ENCODE measurements at places on chromosomes 2 and 18.

DNA sequence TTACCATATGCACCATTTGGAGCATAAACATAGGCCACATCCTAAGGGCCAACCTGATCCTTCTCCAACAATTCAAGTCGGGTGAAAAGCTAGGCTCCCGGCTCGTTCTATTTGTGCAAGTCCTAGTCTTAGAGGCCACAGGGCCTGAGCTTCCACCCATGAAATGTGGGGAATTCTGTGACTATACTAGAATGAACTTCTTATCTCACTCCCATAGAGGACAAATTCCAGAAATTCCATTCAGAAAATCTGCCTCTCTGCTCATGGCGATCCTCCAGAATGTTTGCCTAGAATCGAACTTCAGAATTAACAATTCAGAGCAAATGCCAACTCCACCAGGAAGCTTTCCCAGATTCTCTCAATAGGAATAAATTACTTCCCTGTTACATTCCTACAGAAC is 187.9 kb downstream of the BCL11A start:
- peak; percentile 49 for DNase-seq

GRCh38 chr2:168662651-168663208 is 139.7 kb upstream of the NOSTRIN start:
- no peak for DNase-seq

DNA sequence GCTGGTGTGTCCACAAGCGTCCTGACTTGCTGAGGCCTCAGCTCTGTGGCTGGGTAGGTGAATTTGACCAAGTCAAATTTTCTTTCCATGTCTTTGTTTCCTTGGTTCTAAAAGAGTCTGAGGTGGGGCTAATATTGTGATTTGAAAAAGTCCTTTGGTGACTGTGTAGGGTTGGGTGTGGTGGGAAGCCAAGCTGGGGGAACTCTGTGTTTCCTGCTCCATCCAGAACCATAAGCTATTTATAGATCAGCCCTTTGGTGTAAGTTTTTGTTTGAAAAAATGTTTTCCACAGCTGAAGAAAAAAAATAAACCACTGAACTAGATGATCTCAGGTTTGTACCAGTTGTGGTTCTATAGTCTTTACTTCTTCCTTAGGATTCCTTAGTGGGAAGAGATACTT is 462.7 kb downstream of the TGIF1 start:
- no peak for DNase-seq

- DNase-seq = no peak
Observed at GRCh38 chr2:64391940-64392339, 62.0 kb upstream of the LGALSL start.

DNA sequence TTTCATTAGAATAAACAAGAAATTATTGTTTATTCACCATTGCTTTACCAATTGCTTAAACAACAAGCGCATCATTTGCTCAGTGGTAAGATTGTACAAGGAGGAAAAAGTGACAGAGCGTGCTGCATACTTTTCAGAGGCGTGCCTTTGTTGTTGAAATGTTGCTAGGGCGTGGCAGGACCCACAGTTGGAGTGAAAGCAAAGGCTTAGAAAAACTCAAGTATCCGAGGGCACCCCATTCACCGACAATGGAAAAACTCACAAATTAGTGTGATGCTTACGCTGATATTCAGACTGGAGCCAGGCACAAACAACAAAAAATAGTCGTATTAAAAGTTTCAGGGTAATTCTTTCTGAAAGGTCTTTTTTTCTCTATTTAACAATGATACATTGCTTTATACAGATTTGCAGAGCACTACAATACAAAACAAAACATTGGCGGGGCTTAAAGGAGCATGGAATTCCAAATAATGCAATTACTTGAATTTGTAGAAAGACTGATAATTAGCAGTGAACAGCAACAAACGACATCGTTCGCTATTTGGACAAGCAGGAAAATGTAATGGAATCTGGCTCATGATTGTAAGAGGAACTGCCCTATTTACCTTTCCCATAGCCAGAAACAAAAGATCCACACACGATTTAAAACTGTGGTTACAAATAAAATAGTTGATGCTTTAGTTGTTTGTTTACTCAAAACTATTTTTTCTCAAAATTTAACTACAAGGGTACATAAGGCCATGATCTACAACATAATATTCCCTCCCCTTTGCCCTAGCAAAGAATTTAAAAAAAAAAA is 37.8 kb upstream of the RTTN start:
- DNase-seq = no peak

- DNase-seq = no peak
Observed at GRCh38 chr2:231174211-231174651, 24.2 kb upstream of the ARMC9 start.

DNA sequence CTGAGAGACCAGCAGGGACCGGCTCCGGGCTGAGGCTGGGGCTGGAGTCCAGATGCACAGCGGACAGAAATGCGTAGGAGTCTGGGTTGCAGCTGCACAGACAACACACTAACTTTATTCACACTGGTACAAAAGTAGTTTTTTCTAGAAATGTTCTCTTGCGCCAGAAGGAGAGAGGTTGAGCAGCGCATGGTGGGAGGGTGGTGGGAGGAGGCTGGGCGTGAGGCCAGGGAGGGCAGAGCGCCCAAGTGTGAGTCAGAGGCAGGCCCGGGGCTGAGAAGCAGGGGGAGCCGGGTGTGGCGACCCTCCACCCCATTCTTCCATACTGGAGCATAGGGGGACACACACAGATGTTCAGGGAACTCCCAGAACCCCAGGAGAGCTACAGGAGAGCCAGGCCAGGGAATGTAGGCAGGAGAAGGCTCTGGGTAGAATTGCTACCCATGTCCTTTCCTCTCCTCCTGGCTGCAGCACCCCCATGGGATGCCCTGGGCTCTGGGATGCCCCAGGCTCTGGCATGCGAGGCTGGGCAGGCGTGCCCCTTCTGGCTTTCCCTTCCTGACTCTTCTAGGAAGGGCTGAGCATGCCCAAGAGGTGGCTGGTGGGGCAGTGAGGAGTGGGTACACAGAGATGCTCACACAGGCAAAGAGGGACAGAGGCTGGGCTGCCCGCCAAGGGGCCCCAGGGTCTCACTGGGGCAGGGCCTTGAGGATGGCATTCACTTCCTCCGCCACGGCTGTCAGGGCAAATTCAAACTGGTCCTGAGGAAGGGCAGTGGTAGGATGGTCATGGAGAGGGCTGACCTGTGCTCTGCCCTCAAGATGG is 10.6 kb downstream of the DNAJB2 start:
- DNase-seq = peak; percentile 79

DNA sequence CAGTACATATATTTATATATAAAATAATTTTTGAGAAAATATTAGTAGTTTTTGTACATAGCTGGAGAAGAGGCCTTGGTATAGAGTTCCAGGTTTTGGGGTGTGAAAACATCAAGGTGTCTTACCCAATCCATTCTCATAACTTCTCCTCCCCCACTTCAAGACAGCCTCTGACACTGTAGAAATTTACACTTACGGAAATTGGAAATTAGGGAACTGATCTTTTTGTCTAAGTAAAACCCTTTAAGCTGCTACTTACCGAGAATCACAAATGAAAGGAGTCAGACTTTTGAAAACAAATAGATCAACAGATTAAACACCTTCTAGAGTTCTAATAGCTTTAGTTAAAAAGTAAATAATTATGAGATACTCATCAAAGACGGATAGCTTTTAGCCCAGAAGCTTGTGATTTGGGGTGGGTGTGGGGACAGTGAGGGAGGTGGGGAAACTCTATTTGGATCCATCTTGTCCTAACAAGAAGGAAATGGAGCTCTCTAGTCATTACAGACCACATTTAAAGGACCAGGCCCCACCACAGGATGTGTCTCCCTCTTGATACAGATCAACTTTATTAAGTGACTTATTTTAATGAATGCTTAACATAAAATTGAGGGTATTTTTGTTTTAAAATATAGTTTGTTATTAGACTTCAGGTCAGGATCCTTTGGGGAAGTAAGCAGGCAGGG is 11.1 kb upstream of the FBXO11 start:
- no peak for DNase-seq

DNA sequence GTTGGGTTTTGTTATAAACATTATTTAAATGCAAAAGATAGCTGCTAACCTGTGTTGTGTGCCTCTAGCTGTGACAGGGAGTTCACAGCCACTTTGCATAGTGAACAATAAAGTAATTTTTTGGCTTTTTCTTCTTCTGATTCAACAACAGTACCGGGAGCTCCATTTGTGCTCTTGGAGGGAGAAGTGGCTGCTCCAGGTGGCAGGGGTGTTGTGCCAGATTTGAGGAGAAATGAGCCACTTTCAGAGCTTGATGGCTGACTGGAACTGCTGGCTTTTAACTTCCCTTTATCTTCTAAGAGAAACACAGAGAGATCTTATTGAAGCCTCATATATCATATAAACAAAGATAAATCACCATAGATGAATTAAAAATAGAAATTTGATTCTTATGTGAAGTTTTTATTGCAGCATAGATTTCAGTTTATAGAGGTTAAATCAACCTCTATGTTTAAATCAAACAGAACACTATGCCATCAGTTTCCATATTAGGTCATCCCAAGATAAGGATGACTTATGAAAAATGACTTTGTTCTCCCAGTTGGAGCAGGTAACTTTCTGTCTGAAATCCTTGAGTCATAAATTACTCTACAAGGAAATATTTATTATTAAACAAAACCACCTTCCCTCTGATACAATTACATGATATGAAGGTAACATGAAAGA is 182.0 kb upstream of the SESTD1 start:
- DNase-seq = no peak

DNA sequence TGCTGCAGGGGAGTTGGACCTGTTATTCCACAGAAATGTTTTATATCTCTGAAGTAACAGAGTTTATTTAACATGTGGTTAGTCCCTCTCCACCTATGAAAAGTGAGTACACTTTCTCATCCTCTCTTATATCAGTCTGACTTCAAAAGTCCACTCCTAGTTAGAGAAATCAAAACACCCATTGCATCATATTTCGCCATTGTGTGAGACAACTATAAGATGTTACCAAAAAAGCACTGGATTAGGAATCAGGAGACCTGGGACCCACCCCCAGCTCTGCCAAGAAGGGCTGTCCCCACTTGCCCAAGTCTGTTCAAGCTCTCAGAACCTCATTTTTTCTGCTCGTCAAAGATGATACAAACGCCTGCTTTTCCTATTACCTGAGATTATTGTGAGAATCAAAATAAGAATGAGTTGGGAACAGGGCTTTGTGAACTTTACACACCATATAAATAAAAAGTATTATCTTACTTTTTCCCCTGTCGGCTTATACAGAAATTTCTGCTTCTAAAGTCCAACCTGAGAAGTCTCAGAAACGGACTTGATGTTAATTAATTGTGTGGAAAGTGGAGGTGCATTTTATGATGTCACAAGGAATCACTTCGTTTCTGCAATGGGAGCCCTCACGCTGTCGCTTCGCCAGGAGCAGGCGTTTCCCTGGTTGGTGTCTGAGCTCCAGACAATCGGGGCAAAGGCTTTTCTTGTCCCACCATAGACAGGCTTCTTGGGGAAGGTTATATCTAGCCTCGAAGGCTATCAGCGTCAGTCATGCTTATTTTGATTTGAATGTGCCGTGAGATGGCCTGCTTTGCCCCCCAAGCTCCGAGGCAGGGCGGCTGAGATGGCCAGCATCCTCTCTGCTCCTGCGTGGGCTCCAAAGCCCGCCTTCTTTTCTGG is 89.6 kb upstream of the ZNF516 start:
- no peak for DNase-seq

- DNase-seq = no peak
Observed at GRCh38 chr2:231124838-231125568, at the start of gene HTR2B. HTR2B (minus strand) TSS chr2:231125042; CDS start chr2:231123764, 1,278 bp downstream.

DNA sequence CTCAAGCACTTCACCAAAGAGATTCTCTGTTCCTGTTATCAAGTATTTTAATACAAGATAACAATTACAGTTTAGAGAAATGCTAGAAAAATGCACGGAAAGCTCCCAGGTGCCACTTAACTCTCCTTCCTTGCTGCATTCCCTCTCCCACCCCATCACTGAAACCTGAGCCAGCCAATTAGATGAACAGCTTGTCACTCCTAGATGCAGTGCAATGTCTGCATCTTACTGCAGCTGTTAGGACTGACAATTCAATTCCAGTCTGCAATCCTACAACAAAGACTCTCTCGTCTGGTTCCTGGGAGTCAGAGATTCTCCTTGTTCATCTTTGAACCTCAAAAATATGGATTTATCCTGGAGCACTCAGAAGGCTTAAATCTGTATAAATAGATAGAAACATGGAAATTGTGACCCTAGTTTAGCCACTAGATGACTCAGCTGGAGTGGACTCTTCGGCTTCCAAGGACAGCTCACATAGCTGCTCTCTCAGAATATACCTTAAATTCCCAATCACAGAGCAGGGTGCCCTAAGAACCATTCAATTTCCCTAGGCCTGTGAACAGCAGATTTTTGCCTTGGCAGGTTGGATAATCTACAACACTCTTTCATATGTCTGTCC is 311.1 kb downstream of the NRXN1 start:
- no peak for DNase-seq

- no peak for DNase-seq
Observed at GRCh38 chr2:135186054-135186453, 134.0 kb downstream of the RAB3GAP1 start.

GRCh38 chr2:10022041-10022421 is 21.3 kb upstream of the KLF11 start:
- no peak for DNase-seq

GRCh38 chr18:23879126-23879525 is 135.4 kb upstream of the TTC39C start:
- DNase-seq = no peak

DNA sequence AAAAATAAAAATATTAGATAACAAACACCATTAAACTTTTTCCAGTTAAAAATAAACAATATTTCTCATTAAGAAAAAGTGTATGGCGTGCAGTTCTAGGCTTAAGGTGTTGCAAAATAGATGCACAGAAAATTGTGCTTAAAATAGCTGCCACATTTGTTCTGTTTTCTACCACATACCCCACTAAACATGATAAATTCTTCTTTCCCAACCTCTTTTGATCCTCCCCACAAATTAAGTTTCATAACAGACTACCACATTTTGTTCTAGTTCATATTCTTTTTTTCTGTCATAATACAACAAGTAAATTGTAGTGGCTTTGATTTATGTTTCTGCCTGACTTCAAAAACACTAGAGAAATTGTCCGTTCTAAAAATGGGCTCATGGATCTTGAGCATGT is 64.5 kb downstream of the ARHGAP28 start:
- no peak for DNase-seq

DNA sequence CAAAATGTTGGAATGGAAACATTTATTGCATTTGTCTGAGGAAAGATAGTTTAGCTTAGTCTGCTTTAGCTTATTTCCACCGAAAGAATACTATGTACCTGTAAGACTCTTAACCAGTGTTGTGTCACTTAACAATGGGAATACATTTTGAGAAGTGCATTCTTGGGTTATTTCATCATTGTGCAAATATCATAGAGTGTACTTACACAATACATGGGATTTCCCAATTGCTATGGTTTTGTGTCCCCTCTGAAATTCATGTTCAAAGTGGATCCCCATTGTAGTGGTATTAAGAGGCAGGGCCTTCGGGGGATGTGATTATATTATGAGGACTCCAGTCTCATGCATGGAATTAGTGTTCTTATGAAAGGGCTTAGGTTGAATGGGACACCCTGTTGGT is 249.4 kb upstream of the UBE2E3 start:
- no peak for DNase-seq

DNA sequence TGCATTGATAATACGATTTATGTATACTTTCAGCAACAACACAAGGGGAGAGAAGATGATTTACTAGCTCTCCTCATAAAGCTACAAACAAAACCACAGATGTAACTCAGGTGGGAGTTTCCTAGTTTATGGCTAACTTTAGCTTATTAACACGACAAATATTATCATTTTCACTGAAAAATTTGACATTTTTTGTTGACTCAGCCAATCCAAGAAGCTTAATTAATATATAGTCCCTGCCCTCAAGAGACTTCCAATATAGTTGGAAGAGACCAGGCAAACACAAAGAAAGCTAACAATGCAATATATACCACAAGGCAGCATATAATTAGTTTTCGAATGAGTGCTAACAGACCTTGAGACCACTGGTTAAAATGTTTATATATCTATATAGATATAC is 775 bp downstream of the WDR12 start:
- DNase-seq = no peak
